IMR-90 (cell line): ENCODE measurements at places on chromosomes 4 and X. TPM values are rescaled to one million over a fixed set of nuclear protein-coding genes. Genes with fewer than 3 reads are reported as not detected.

Gene STPG2
- total RNA-seq: not detected in 2 replicates

DNA sequence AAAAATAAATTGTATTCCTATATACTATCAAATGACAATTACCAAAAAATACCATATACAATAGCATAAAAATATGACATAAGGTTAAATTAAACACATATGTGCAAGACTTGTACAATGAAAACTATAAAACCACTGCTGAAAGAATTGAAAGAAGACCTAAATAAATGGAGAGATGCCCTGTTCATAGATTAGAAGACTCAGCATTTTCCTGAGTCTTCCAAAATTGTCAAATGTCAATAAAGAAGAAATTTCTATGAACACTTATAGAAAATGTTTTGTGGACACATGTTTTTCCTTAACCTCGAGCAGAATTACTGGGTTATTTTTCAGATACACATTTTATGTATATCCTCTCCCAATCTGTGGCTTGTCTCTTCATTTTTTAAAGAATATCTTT lies 103.1 kb upstream of the DCLK2 start:
- DNase-seq: no peak

GRCh38 chr4:161321706-161322105 lies 842.1 kb downstream of the FSTL5 start:
- DNase-seq: no peak

Gene ASMT
- not detected in 2 replicates for total RNA-seq

Gene ZCCHC18
- 0.36 and 0.83 TPM in 2 replicates for total RNA-seq

GRCh38 chr4:683982-684622 lies 4.8 kb downstream of the SLC49A3 start:
- peak; percentile 57 for DNase-seq

GRCh38 chrX:134010690-134011089 lies 25.3 kb upstream of the GPC3 start:
- DNase-seq: no peak

DNA sequence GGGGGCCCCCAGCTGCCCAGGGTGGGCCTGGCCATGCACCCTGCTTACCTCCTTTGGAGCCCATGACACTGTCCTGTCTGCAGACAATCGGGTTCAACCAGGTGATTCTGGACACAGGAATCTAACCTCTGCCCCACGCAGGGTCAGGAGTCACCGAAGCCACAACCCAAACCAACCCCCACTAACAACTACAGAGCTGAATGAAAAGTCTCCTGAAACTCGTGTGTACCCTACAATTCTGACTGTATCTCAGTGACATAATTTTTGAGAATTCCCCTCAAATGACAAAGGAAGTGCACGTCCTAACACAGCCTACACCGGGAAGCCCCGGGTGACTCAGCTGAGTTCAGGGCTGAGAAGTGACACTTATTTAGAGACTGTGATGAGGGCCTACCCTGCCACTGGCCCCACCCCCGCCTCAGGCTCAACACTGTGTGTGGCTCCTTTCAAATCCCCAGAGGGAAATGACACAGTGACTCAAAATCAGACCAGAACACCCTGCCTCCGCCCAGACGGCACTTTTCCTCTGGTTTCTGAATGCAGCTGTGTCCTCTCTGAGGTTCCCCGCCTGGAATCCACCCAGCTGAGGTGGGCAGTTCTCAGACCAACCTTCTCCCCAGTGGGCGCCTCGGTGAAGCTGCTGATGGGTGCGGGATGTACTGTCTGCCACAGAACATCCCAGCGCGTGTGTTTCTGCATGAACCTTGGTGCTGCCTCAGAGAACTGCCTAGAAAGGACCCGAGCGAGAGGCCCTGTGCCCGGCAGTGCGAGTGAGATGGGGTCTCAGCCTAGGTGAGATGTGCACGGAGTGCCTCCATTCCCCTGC lies 9.9 kb downstream of the TNIP2 start:
- peak; percentile 85 for DNase-seq

Gene CENPVL1
- total RNA-seq: not detected in 2 replicates

DNA sequence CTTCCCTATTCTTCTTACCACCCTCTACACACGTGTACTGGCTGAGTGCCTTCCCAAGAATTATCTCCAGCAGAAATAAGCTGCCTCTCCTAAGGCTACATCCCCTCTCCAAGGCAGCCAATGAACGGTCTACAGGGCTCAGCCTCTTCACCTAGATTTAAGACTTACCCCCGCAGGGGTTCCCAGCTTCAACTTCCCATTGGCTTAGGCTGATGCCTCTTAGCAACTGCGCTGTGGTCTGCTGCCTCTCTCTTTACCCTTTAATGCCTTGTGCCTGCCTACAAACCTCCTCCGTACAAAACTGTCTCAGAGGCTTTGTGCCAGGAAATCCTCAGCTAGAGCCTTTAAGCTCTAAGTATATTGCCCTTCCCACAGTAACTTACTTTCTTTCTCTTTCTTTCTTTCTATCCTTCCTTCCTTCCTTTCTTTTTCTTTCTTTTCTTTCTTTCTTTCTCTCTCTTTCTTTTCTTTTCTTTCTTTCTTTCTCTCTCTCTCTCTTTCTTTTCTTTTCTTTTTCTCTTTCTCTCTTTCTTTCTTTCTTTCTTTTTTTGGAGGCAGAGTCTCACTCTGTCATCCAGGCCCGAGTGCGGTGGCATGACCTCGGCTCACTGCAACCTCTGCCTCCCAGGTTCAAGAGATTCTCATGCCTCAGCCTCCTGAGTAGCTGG lies 15.1 kb upstream of the PIGA start:
- no peak for DNase-seq

GRCh38 chr4:104500442-104500841 lies 5.7 kb upstream of the CXXC4 start:
- DNase-seq: no peak

- DNase-seq: no peak
These were observed 90.8 kb upstream of the AMOT start for GRCh38 chrX:112931478-112931877.

Gene LIAS
- total RNA-seq: 3.2 and 6.7 TPM in 2 replicates

Gene CT45A3
- not detected in 2 replicates for total RNA-seq

DNA sequence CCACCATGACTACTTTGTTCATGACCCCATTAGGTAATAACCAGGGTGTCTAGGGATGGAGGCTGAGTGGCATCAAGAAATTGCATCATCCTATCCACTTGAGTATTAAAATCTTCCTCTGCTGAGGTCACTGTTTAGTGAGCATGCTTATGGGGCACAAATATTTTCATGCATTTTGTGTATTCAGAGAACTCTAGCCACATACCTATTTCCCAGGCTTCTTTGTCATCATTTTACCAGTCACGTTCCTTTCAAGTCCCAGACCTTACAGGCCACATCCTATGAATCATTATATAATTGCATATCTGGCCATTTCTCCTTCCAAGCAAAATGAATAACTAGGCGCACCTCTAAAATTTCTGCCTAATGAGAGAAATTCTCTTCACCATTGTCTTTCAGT lies 1882.9 kb upstream of the AGA start:
- no peak for DNase-seq

DNA sequence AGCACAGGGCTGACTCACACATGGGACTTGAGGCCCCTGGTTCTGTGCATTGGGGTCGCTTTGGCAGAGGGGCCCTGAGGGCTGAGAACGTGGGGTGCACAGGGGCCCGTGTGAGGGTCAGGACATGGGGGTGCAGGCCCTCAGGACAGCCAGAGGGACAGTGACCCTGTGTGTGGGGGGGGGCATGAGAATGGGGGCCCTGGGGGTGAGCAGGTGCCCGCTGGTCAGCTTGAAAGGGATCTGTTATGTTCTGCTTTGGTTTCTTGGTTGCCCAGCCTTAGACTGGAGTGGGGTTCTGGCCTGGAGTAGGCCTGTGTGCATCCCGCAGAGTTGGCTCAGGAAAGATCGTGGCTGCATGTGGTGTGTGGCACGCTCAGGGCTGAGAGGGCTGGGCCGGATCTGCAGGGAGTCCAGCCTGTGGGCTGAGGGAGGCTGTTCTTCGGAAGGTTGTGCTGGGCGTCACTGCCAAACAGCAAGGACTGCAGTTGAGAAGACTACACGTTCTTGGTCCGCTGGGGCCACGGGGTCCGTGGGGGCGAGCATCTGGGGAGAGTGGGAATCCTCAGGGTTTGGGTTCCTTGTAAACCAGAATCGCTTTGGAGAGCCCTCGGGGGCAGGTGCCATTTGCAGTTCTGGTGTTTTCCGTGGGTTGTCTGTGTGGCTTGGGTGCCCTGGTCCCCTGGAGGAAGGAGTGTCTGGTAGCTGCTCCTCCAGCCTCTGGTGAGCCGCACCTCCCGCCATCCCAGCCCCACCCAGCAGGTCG lies 15.2 kb upstream of the UVSSA start:
- no peak for DNase-seq

Gene GPRIN3
- under 0.01 TPM in 1 of 2 replicates, not detected in the other for total RNA-seq

Gene FGG
- total RNA-seq: not detected in 2 replicates

- DNase-seq: peak; percentile 77
These were observed 145.7 kb downstream of the RAPGEF2 start for GRCh38 chr4:159248384-159249178.
